T-helper 1 cell (primary cell): ENCODE measurements at places on chromosomes 2 and 18.
A peak's percentile ranks its signal among the peaks of the same experiment; 100 is the strongest.

- DNase-seq = no peak
Measured at GRCh38 chr18:34220081-34220815, 4.5 kb downstream of the NOL4 start.

- no peak for DNase-seq
Measured at GRCh38 chr2:72291059-72291458, 143.4 kb upstream of the CYP26B1 start.

- DNase-seq = no peak
Measured at GRCh38 chr18:75016025-75016717, 192.8 kb downstream of the PTGR3 start.

GRCh38 chr2:230840301-230840700, 24.4 kb upstream of the ITM2C start:
- no peak for DNase-seq

DNA sequence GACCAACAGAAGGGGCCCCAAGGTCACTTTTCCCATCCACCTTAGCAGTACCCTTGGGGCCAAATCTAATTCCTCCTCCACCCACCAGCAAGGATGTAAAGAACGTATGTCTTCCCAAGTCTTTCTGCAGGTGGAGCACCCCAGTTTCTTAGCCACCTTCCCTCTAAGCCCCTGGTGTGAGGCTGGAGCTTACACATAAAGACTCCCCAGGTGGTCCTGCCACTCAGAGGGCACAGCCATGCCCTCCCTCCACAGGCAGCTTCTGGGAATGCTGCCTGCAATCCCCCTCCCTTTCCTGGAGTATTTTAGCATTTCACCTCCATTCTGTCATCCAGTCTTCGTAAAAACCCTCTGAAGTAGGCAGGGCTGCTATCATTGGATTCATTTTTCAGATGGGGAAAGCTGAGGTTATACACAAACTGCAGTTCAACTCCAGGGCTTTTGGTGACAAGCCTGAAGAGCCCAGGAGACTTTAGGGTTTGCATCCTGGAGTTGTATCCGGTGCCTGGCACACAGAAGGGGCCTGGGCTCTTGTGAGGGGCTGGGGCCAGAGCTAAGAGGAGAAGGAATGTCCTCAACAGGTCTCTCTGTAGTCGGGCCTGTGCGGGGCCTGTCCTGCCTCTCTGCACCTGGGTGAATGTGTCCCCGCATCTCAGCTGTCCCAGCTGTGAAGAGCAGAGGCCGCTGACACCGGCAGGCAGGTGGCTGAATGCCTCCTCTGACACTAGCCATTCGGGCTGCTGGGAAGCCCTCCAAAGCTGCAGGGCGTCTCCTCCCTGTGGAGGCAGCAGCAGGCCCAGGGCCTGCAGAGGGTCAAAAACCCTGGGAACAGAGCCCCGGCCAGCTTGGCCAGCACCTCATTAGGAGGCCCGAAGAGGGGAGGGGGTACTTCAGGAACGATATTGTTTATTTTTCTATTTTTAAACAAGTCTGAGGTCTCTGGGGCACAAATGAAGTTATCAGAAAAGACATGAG, 27.6 kb downstream of the CIB4 start:
- DNase-seq = no peak

DNA sequence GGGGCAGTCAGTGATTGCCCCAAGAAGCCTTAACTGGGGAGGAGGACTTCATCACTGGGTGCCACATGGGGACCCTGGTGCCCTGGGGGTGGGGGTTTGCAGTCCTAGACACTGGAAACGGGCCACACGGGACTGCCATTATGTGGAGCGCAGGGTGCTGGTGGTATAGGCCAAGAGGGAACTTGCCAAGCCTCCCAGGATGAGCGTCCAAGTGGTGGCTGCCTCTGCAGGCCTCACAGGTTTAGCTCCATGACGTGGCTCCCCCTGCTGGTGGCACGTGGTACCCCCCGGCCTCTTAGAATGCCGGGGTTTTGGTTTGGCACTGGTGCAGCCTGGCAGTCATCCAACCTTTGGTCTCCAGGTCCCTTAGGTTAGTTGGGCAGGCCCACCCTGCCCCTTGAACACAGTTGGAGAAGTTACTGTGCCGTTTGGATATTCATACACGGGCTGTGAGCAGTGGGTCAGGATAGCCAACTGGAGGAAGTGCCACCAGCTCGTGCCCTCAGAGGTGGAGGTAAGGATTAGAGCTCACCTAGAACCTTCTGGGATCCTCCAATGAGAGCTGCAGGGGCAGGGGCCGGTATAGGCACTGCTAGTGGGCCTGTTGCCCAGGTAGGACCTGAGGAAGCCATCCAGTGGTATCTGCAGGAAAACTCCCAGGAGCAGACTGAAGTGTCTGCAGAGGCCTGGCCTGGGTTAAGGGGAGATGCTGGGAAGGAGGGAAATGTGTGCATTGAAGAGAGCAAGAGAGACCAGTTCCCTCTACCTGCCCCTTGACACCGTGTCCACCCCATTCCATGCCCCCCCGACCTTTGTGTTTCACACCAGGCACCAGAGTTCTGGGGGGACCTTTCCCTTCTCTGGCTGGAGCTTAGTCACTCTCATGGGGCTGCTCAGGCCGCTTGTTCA, 5.7 kb downstream of the PTMA start:
- DNase-seq = peak; percentile 85
